ENCODE measurements at places on chromosomes 13 and 19. TPM values are rescaled to one million over a fixed set of nuclear protein-coding genes. Genes with fewer than 3 reads are reported as not detected.

STK24 gene
- 51.2 TPM for total RNA-seq

CBY2 gene
- not detected for total RNA-seq

KIR2DL4 gene
- not detected for total RNA-seq

ATP1A3 gene
- 0.15 TPM for total RNA-seq

PALM3 gene
- total RNA-seq = 0.99 TPM

SHC2 gene
- total RNA-seq = 1.0 TPM

AMER2 gene
- not detected for total RNA-seq

DHDH gene
- total RNA-seq = not detected

ZFR2 gene
- not detected for total RNA-seq

SAFB gene
- 74.8 TPM for total RNA-seq

ZNF20 gene
- 6.5 TPM for total RNA-seq

ZNF616 gene
- total RNA-seq = 12.9 TPM

FUT3 gene
- not detected for total RNA-seq

ZNF534 gene
- 0.17 TPM for total RNA-seq

CCDC8 gene
- total RNA-seq = 34.2 TPM

KLK2 gene
- total RNA-seq = not detected

CEACAM20 gene
- total RNA-seq = not detected

PTGIR gene
- 6.8 TPM for total RNA-seq

IGFL2 gene
- not detected for total RNA-seq

ZNF222 gene
- total RNA-seq = 4.8 TPM

ZNF761 gene
- total RNA-seq = 11.6 TPM

SOHLH2 gene
- total RNA-seq = 2.0 TPM
